CD4-positive, alpha-beta T cell treated with Interleukin-1 beta for 1 hour (primary cell): ENCODE measurements at places on chromosomes 16 and 17.

DNA sequence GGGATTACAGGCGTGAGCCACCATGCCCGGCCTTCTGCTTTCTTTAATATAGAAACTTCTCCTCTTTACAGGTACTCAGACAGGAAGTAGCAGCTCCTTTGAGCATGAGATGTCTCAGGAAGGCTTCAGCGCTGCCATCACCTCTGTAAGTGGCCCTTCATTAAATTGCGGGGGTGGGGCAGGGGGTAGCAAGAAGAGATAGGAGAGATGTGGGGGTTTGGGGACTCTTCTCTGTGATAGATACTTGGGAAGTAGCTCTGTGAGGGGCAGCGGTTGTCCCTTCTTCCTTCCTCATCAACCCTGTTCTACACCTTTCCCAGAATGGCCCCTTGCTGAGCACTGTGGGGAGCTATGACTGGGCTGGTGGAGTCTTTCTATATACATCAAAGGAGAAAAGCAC is 16.8 kb downstream of the ITGAM start:
- DNase-seq = no peak

DNA sequence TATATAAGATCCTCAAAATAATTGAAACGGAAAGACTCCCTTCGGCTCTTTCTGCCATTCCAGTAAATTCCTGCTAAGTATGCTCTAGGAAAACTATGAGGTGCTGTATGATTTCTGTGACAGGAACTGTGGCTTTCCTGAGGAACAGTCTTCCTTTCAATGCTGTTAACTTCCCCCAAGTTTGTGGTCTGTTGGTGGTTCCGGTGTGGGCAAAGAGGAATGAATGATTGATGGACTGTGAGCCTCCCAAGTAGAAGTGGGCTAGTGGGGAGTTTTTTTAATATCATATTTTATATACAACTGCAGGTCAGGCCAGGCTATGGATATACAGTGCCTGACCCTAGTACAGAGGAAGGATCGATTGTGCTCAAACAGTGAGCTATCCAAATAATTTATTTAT is 560.7 kb upstream of the RBFOX1 start:
- no peak for DNase-seq

DNA sequence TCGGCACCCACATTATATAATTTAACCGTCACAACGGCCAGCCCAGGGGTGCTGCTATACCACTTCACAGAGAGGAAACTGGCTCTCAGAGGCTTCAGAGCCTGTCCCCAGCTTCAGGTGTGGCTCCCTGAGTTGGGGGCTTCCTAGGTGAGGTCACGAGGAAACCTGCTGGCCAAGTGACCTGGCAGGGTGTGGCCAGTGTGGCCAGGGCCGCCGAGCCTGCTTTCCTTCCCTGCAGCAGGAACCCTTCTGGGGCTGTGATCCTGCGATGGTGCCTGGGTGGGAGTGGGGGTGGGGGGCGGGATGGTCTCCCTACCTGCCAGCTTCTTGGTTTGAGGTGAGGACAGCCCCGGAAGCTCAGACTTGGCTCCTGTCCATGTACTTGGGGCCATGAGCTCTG is 39.9 kb downstream of the ADCY7 start:
- DNase-seq = no peak

DNA sequence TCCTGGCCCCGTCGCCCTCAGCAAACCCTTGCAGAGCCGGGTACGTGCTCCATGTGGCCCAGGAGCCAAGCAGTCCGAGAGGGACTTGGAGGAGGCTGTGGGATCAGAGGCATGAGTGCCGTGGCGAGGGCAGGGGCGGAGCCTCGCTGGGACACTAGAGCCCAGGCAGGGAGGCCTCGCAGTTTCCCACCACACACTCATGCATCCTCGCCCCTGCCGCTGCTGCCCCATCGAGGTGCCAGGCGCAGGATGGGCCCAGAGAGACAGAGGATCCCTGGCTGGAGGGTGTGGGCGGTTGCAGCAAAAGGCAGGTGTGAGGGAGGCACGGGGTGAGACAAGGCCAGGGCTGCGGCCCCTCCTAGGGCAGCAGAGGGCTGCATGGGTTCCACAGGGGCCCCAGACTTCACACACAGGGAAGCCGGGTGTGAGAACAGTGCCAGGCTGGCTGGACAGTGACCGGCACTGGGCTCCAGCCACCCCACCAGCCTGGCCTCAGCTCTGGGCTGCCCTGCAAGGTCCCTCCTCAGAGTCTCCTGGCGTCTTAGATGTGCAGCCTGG is 7.7 kb downstream of the BCAR1 start:
- DNase-seq = no peak

DNA sequence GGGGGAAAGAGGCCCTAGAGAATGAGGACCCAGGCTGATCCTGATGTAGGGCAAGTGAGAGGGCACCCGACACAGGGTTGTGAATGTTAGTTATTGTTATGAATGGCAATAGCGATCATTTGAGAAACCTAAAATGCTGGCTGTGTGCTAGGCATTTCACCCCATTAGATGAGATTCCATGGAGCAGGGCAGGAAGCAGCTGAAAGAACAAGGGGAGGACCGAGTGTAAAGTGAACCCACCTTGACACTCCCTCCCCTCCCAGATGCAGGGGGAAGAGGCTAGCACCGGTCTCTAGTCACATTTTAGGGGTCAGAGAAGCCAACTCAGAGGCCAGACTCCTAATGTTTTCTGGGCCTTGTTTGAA is 553 bp upstream of the CORO6 start:
- DNase-seq = no peak

- no peak for DNase-seq
Measured at GRCh38 chr16:84090211-84090610, 26.5 kb downstream of the MBTPS1 start.

DNA sequence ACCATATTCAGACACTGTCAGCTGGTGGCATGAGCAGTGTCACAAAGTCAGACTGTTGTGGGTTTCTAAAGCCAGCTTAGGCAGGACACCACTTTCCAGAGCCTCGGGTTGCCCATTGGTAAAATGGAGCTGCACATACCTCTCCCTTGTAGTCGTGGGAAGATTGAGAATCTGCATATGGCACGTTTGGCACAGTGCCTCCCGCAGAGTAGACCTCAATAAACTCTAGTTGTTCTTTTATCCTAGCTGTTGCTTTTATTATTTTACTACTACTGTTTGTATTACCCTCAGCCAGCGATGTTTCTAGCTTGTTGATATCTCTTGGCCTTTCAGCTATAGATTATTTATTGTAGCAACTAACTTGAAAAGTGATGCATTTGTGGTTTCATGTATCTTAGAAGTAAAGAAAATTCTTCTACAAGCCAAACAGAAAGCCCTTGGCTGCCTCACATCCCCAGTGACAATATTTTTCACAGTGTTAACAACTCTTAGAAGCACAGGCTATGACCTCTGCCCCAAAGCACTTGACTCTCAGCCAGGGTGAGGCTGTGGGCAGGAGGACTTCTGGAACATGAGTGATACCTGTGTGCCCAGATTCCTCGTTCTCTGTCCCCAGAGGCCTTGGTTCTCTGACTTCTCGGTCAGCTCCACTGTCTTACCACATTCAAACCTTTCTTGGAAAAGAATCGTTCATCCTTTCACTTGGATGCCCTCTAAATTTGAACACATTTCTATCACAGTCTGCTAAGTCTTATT is 351.6 kb downstream of the SNX29 start:
- no peak for DNase-seq

DNA sequence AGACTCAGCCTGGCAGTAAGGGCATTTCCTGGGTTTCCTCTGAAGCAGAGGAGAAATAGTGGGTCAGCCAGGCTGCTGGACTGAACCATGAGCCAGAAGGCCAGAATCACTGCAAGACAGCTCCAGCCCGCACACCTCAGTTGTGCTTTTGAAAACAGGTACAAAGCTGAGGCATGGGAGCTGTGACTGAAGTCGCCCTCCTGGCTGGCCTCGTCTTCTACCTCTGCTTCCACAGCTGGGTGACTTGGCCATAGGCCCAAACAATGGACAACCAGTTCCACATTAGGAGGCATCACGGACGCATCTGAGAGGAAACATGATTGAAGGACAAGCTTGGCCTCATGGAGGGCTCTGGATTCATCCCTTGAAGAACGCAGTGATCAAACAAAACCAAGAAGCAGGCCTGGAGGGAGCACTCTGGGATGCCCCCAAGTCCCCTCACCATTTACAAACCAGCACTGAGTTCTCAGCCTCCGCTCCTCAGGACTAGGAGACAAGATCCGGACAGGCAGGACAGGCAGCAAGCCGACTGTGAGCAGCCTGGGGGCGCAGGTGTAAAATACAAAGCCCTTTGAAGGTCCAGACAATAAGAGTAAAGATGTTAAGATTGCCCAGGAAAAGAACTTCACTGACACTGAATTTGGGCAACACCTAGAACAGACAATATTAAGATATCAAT is 68.7 kb downstream of the N4BP1 start:
- no peak for DNase-seq

DNA sequence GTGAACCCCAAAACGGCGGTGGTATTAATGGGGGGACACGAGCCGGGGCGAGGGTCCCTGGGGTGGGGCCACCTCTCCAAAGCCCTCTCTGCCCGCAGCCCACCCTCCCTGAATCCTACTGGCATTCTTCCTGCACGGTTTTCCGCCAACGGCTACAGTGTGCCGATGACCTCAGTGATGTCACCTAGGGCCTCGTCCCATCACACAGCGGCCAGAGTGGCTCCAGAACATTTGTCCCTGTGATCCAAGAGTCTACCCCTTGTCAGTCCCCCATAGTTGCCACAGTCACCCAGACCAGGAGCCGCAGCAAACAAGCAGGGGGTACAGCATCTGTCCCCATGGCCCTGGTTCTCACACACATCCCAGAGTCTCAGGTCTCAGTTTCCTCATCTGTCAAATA is 13.9 kb downstream of the ZFPM1 start:
- DNase-seq = no peak

DNA sequence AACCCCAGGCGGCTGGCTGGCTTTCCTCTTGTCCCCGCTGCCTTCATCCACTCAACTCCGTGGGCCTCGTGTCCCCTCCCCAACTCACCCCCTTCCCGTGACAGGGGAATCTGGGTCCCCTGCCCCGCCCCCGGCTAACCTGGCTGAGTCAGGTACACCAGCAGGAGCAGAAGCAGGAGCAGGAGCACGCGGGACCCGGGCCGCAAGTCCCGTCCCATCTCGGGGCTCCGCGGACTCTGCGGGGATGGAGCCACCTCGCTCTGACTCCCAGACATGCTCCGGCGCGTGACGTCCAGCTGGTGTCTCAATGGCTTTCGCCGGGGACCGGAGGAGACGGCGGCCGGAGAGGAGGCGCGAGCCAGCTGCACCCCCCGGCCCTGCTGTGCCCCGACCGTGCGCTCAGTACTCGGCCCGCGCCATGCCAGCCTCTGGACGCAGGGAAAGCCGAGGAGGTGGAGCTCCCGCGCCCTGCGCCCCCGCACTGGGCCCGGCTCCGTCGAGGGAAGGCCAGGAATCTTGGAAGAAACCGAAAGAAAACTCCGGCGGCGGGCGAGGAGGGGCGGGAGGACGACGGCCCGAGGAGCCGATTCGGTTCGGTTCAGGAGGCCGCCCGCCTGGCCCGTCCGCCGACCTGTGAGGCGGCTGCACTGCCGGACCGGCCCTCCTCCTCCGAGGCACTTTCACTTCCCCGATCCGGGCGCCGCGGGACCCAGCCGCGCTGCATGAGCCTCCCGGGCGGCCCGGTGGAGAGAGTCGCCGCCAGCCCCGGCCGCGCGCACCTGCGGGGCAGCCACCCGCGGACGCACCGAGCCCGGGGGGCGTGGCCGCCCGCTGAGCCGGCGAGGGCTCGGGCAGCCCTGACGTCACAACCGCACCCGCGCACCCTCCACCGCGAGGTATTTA is at the start of the genes CXCL16 and ZMYND15:
TSS of gene CXCL16 (minus strand) at position 807 of the 903 bp plus-strand sequence. CDS start at position 218, 589 bp downstream.
TSS of gene ZMYND15 (plus strand) at position 712 of the 903 bp plus-strand sequence. CDS start 716 bp downstream, outside the sequence.
- DNase-seq = peak; percentile 76

GRCh38 chr17:46859996-46860395 is 8.6 kb downstream of the WNT9B start:
- DNase-seq = no peak

GRCh38 chr17:60525328-60525684 is 736 bp downstream of the APPBP2 start:
- DNase-seq = no peak

DNA sequence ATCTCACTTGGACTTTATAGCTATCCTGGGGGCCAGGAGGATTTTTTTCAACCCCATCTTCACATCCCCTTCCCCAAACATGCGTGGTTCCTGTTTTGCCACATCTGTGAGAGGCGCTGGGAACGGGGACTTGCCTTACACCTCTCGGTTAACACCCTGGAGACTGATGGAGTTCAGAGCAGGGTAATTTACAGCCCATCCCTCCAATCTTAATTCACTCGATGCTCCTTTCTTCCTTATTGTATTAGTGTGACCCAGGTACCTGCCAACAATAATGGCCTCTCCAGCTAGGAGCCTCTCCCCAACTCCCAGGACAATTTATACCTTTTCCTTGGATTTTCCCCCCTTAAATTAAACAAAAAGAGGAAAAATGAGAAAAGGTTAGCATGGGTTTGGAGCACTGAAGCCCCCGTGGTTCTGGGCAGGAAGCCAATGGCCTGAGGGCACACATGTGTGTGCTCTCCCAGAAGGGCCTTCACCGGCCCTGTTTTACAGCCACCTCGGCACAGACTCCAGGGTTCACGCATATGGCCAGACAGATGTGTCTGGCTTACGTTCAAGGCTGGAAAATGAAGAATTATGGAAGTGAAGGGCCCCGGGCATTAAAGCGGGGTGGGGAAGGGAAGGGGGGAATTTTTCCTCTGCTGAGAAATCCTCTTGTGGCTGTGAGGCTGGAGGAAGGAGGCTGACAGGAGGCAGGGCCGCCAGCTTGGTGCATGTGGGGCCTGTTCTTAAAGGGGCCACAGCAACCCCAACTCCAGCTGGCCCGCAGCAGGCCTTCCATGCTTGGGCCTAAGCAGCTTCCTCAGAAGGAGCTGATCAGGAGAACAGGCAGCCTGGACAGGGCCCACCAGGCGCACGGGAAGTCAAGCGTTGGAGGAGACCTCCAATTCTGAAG is 21.4 kb downstream of the HIC1 start:
- no peak for DNase-seq

DNA sequence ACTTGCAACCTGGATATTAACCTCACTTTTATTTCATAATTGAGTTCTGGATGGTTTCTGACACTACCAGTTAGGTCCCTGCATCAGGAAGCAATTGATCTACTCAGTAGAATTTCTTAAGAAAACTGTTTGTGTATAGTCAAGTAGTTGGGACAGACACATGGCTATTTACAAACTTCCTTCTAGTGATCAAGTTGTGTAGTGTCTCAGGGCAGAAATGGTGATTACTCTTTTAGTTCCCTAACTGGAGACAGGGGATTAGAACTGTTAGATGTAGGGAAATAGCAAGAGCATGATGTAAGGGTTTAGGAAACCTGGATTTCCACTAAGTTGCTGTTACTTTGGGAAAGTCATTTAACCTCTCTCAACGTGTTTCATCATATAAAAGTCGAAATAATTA is 30.4 kb downstream of the TMEM100 start:
- no peak for DNase-seq

GRCh38 chr17:30244853-30245385 is 9.4 kb upstream of the SLC6A4 start:
- no peak for DNase-seq

- DNase-seq = peak; percentile 38
Measured at GRCh38 chr16:2473446-2473926, 1.4 kb upstream of the TBC1D24 start.

- DNase-seq = no peak
Measured at GRCh38 chr16:4606354-4606753, 8.3 kb downstream of the UBALD1 start.
